Activated CD4-positive, CD25-positive, alpha-beta regulatory T cell (primary cell): ENCODE measurements at places on chromosomes 16 and 17.

- DNase-seq: no peak
These were observed 31.0 kb downstream of the DHRS7B start for GRCh38 chr17:21157586-21158370.

DNA sequence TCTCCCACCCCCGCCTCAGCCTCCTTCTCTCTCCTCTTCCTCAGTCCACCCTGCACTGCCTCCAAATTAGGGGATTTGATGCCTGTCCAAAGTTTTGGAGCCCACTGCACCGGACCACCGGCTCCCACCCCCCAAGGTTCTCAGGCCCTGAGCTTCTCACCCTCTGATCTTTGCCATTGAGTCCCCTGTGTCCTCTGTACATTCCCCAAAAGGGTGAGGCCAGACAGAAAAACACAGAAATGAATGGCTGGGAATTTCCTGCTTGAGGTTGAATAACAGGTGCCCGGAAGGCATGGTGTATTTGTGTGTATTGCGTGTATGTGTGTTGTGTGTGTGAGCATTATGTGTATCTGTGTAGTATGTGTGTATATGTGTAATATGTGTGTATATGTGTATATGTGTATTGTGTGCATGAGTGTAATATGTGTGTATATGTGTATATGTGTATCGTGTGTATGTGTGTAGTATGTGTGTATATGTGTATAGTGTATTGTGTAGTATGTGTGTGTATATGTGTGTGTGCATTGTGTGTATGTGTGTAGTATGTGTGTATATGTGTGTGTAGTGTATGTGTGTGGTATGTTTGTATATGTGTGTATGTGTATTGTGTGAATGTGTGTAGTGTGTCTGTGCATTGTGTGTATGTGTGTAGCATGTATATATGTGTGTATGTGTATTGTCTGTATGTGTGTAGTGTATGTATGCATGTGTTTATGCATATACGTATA is 16.0 kb upstream of the CCL17 start:
- no peak for DNase-seq

- no peak for DNase-seq
These were observed 46.6 kb upstream of the LCMT1 start for GRCh38 chr16:25064937-25065336.

GRCh38 chr16:81901484-81901883 is 109.8 kb downstream of the SDR42E1 start:
- DNase-seq: no peak

DNA sequence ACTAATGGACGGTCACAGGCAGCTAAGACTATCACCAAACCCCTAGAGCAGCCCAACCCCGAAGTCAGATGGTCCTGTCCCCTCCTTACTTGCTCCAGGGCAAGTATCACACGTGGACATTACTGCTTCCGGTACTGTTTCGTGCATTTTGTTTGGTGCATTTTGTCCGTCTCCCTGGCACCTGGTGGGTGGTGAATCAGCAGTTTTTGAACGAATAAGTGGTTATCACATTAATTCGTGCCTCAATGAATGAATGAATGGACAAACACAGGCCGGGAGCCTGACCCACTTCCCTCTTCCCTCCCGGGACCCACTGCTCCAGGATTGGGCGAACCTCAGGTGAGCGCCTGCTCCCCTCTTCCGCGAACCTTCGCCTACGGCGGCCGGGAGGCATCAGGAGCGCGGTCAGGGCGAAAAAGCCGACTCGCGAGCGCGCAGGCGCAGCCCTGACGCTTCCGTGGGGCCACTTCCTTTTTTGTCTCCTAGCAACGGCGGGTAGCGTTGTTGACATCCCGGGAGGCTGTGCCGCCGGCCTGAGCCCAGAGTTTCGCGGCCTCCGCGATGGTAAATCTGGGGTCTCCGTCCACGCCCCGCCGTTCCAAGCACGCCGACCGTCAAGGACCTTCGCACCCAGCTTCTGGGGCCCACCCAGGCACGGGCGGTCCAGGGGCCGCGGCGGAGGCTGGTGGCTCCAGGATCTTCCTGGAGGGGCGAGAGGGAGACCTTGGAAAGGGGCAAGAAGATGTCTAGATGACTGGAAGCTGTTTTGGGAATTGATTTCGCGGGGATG is at the start of gene DYNLRB2:
TSS of gene DYNLRB2 (plus strand) at position 478 of the 790 bp plus-strand sequence. CDS start at position 562, 84 bp downstream.
- peak; percentile 85 for DNase-seq

DNA sequence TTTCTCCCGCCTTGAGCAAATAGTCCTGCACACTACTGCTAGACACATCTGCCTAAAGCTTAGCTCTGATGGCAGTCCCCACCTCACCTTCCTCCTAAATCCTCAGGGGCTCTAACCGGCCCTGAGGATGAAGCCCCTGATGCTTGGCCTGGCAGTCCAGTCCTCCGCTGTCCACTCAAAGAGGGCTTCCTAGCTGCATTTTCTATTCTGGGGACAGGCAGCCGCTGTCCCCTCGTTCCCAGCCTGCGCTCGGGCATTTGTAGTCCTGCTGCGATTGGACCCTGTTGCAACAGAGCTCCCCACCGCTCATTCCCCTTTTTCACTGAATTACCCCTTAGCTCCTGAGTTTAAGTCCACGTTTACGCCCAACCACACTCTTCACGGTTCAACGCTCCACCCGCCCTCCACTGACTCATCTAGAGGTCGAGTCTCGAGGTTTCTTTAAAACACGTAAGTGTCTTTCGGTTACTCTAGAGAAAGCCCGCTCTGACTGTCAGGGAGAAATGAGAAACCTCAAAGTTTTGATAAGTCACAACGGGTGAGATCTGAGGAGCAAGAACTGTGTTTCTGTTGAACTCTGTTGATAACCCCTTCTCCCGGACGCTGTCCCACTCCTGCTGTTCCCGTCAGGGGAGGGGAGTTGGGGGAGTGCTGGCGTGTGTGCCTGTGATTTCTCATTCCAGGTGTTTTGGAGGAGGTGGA is 4.5 kb downstream of the CCR7 start:
- DNase-seq: peak; percentile 39

DNA sequence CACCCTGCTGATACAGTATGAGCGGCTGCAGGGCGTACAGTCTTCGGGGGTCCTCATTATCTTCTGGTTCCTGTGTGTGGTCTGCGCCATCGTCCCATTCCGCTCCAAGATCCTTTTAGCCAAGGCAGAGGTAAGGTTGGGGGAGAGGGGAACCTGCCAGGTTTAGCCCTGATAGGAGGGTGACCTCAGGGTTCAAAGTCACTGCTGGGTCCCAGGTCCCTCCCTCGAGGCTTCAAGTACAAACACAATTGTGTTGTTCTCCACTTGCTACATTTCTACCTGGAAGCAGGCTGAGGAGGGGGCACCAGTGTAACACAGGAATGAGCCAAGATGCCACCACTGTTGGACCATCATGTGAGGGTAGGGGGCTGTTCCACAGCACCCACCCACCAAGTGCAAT is 22.4 kb downstream of the ABCC3 start:
- no peak for DNase-seq

GRCh38 chr16:15494236-15494635 is 59.8 kb downstream of the BMERB1 start:
- no peak for DNase-seq

GRCh38 chr17:76309461-76309860 is 1.4 kb upstream of the QRICH2 start:
- DNase-seq: no peak

DNA sequence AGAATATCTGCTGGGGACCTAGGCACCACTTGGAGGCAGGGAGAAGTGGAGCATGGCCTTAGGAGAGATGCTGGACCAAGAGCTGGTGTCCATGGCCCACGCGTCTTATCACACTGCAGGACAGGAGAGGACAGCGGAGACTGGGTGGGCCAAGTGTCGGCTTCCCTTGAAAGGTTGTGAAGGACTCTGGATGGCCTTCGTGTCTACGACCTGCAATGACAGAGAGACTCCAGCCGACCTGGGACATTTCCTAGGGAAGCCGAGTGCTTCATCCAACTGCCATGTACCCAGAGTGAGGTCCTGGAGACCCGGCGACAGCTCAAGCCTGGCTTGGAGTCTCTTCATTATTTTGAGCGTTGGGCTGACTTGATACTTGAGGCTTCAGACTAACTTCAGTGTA is 20.5 kb downstream of the C1QTNF1 start:
- no peak for DNase-seq

DNA sequence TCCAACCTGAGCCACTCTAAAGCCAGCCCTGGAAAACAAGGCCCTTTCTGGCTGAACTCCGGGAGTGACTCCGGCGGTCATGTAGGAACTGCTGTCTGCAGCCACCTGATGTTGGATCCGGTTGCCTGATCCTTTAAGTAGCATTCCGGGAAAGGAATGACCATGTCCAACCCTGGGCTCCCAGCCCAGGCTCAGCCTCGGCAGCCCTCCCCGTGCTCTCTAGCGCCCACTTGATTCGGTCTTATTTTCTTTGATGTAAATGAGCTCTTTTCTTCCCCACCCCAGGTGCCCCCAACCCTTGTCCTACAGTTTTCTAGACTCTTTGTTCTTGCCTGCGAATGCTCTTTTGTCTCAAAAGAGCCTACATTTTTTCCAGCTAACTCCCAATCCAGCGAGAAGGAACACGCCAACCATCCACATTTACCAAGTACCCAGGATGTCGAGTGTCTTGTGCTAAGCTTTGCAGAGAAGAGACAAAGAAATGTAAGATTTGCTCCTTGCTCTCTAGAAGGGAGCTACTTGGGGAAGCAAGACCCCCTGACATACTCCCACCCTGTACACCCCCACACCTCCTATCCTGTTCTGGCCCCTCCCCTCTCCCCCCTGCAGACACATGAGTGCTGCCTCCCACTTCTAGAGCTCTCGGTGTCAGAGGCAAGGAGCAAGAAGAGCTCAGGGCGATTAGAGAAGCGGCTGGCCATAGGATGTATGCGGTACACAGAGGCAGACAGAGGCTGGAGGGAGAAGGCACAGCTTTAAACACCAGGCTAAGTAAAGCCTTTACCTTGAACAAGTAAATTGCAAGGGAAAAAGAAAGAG is 53.8 kb downstream of the COG7 start:
- no peak for DNase-seq

DNA sequence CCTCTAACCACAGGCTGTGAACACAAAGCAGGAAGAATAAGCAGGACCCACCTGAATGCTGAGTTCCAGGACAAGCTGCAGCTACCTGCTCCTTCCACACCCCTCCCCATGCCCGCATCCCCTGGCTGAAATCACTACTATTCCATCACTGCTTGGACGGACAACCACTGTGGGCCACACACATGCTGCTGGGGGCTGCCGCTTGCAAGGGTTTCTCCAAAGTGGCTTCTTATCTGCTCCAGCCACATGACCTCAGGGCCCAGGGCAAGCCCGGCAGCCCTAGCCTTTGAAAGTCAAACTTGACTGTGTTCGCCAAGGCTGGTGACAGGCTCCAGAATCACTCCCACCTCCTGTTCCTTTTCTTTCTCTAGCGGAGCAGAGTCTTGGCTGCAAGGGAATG is 18.4 kb downstream of the FA2H start:
- no peak for DNase-seq

DNA sequence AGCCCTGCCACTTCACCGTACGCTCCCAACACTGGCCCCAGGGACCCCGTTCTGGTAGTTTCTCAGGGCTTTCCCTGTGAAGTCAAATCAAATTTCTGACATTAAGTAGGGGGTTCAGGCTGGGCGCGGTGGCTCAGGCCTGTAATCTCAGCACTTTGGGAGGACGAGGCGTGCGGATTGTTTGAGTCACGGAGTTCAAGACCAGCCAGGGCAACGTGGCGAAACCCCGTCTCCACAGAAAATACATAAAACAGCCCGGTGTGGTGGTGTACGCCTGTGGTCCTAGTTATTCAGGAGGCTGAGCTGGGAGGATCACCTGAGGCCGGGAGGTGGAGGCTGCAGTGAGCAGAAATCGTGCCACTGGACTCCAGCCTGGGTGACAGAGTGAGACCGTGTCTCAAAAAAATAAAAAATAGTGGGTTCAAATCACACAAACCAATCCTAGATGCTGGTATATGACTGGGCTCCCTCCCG is 632 bp downstream of the CYBC1 start:
- DNase-seq: peak; percentile 34

- DNase-seq: no peak
These were observed 16.0 kb upstream of the RASD1 start for GRCh38 chr17:17511881-17512858.

DNA sequence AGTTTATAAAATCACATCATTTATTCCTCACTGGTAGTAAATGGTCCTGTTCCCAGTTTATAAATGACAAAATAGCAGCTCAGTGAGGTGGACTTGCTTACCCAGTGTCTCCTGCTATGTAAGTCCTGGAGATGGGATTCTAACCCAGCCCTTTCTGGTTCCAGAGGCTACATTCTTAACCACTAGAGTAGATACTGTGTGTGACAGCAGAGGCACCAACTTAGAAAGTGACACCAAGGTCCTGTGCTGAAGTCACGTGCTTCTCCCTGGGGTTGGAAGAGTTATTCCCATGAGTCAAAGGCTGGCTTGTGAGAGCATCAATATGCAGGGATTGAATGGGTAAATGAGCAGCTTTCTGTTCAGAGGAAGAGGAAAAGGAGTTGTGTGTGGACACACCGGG is 167.3 kb upstream of the IRX3 start:
- DNase-seq: no peak

DNA sequence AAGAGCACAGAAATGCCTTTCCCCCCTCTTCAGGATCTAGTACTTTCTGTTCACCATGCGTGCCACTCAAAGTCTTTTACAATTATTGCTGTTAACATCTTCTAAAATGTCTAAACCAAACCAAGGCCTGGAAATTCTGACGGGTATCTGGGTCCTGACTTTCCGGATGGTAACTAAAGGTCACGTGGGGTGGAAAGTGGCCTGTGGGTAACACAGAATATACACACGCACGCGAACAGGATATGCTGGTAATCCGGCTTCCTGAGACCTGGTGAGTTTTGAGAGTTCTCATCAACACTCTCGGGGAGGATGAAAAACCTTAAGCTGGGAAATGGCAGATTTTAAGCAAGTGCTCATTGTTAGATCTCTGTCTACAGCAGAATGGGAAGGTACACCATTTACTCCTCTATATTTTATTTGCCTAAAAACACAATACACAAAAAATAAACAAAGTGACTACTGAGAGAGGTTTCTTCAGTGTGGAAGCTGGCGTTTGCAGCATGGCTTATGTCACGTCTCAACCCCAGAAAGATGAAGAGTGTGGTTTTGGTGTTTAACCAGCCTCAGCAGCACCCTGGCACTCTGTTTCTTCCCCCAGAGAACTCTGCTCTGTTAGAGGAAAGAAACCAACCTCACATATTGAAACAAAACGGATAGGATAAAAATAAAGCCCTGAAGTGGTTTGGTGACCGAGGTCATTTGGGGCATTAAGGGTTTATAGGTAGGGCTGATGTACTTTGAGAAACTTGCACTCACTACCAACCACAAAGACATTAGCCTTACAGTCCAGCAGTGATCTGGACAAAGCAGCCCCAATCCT is 37.3 kb downstream of the SMG6 start:
- peak; percentile 48 for DNase-seq

- no peak for DNase-seq
These were observed 1.3 kb downstream of the ADCY7 start for GRCh38 chr16:50267651-50268050.

DNA sequence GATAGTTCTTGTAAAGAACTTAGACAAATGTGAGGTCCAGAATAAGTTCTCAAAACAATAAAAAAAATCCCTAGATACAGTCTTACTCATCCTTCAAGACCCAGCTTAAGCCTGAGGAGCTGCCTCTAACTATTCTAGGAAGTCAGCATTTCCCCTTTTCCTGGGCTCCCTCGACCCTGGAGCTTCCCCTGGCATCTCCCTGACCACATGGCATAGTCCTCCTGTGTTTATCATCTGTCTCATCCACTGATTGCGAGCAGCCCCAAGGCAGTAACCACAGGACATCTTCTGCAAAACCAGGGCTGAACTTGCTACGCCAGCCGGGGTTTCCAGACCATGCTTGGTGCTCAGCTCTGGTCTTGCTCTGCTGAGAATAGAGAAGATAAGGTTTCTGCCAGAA is 36.7 kb upstream of the NLRP1 start:
- DNase-seq: no peak

- DNase-seq: no peak
These were observed 46.1 kb downstream of the DCUN1D3 start for GRCh38 chr16:20853981-20854620.
